Colonic mucosa (tissue), 4 donors: ENCODE measurements at places on chromosomes 2 and 18. TPM values are rescaled to one million over a fixed set of nuclear protein-coding genes. Genes with fewer than 3 reads are reported as not detected.
A peak's percentile ranks its signal among the peaks of the same experiment; 100 is the strongest.

The DARS1 gene
- total RNA-seq = 52.4 TPM

The HAAO gene
- total RNA-seq = 17.8 TPM

DNA sequence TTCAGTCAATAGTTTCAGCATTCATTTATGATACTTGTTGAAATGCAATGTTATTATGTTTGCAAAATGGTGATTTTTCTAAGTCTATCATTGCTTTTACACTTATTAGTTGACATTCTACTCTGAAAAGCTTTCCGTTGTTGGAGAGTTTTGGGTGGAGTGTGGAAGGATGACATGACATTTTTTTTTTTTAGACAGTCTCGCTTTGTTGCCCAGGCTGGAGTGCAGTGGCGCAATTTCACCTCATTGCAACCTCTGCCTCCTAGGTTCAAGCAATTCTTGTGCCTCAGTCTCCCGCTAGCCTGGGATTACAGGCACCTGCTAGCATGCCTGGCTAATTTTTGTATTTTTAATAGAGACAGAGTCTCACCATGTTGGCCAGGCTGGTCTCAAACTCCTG, 29.8 kb downstream of the PIKFYVE start:
- no peak for DNase-seq

GRCh38 chr2:9975805-9976447, 24.4 kb downstream of the GRHL1 start:
- DNase-seq = peak; percentile 28

- no peak for DNase-seq
Measured at GRCh38 chr2:141498561-141498960, 632.3 kb downstream of the LRP1B start.

- DNase-seq = no peak
Measured at GRCh38 chr18:58861861-58862301, 2.8 kb upstream of the ZNF532 start.

The TTC39C gene
- total RNA-seq = 9.5 TPM

The C2orf78 gene
- not detected for total RNA-seq

The MYO3B gene
- total RNA-seq = 0.05 TPM

GRCh38 chr2:41729800-41730364, 317.9 kb upstream of the PKDCC start:
- DNase-seq = no peak

The TEX261 gene
- total RNA-seq = 43.6 TPM

- no peak for DNase-seq
Measured at GRCh38 chr18:7307526-7307925, 76.6 kb downstream of the LRRC30 start.

The PLGLB2 gene
- 0.98 TPM for total RNA-seq

- DNase-seq = no peak
Measured at GRCh38 chr2:232502911-232503808, 15.5 kb upstream of the ECEL1 start.

The MYL1 gene
- total RNA-seq = not detected

DNA sequence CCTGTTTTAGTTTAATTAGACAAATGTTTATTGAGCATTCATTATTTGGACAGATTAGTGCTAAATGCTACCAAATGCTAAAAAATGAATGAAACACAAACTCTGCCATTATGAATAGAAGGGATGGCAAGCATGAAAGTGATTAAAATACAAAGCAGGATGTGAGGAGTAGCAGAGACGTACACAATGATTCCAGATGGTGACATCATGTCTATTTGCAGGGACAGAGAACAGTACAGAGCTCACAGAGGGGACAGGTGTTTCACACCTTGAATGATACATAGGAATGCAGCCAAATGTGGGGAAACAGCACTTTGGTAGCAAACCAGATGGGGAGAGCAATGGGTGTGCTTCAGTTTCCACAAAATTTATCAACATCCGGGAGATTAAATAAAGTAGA, 76.3 kb downstream of the CD226 start:
- DNase-seq = no peak

GRCh38 chr2:206984206-206984605, 44.9 kb downstream of the CPO start:
- DNase-seq = no peak
